Activated T-helper 1 cell treated with anti-CD3 and anti-CD28 coated beads, Interleukin-2, amount 50 U/mL, for 16 hours (primary cell): ENCODE measurements at places on chromosomes 1 and 21.

DNA sequence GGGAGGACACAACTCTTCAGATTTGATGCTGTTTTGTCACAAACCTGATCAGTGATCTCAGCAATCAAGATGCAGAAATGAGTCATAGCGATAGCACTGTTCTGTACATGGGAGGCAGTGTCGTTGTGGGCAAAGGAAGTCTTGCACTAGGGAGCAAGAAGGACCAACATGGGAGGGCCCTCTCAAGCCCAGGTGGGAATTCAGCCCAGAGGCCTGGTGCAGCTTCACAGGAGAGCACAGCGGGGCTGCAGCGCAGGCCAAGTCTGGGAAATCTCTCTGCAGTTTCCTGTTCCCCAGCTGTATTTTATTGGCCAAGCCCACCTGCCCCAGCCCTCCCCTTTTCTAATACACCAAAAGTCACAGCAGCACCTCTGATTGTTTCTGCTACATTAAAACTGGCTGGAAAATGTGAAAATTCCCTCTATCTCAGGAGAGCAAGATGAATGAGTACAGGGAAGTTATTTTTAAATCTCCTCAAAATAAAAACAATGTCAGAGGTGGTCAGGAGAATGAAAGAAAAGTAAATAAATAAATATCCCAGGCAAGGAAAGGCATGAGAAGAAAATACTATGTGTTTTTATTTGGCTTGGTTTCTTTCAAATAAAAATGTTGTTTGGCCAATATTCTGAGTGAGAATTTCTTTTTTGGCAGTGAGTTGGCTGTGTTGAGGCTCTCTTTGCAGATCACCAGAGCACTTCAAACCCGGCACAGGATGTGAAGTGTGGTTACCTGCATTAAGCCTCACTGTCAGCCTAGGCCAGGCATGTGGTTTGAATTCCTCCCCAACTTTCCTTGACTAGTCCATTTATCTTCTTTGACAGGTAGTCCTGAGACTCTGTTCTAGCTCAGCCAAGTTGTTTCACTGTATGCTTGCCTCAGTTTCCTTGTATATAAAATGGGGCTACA lies 422.1 kb downstream of the PLPP3 start:
- no peak for DNase-seq

GRCh38 chr21:25507522-25507921 lies 99.8 kb downstream of the MRPL39 start:
- no peak for DNase-seq

DNA sequence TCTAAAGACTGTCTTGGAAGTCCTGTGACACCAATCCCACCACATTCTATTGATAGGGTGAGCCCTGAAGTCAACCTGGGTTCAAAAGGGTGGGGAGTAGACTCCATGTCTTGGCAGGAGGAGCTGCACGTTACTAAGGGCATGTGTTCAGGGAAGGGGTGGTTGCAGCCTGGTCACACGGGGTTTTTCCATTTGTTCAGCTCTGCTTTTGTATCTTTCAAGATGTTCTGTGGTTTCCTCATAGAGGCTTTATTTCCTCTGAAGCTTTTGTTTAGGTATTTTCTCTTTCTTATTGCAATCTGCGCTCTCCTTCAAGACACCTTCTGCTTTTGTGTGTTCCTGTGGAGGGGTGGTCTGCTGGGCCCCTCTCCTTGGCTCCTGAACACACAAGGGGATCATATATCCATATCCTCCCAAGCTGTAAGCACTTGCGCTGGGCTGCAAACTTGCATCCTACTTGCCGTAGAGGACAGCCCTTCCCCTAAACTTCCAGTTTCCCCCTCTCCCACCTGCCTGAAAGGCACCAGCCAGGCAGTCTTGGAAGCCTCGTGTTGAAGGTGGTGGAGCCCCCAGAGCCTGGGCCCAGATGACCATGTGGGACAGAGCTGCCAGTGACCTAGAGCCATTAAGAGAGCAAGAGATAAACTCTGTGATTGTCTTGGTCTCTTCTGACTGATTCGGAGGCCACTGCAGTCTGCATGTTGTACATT lies 62.5 kb upstream of the TRAPPC10 start:
- no peak for DNase-seq

GRCh38 chr1:184212649-184213314 lies 161.3 kb downstream of the TSEN15 start:
- DNase-seq: no peak

DNA sequence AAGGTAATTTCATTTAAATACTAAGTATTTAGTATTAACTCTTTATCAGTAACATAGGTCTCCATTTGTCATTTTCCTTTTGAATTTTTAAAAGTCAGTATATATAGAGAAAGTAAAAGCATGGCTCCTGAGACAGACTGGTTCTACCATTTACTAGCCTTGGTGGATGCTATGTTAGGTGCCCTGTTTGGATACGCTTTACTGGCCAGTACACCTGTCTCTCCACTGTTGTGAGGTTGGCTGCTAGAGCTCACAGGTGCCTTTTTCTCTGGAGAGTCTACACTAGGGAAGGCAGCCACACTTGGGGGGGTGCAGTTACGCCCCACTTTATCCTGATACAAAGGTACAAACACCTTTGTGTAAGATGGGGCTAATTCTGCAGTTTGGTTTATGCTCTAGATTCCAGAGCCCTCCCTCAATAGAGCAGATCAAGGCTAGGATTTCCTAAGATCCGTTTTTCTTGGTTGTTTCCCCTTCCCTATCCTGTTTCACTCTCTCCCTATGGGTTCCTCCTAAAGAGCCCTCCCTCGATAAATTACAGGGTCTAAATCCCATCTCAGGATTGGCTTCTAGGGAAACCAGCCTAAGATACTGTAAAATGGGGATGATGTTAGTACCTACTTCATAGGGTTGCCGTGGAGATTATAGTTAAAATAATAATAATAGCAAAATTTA lies 5.6 kb upstream of the GPSM2 start:
- no peak for DNase-seq

- no peak for DNase-seq
Measured at GRCh38 chr1:61518670-61519400, 206.1 kb downstream of the TM2D1 start.

- no peak for DNase-seq
Measured at GRCh38 chr1:43052786-43053439, 94.2 kb upstream of the SLC2A1 start.

DNA sequence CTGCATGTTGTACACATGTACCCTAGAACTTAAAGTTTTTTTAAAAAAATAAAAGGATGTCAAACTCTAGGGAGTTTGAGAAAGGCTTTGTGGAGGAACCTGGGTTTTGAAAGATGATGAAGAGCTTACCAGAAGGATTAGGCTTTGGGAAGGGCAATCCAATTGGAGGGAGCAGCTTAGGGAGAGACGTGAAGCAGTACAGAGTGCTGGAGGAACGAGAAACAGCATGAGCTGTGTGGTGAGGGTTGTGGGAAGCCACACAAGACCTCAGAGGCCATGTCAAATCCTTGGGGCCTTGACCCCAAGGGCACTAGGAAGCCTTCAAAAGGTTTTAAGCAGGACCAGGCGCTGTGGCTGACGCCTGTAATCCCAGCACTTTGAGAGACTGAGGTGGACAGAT lies 8.4 kb upstream of the KPNA6 start:
- no peak for DNase-seq

GRCh38 chr1:241638909-241639622 lies 1.1 kb downstream of the CHML start:
- DNase-seq: no peak

DNA sequence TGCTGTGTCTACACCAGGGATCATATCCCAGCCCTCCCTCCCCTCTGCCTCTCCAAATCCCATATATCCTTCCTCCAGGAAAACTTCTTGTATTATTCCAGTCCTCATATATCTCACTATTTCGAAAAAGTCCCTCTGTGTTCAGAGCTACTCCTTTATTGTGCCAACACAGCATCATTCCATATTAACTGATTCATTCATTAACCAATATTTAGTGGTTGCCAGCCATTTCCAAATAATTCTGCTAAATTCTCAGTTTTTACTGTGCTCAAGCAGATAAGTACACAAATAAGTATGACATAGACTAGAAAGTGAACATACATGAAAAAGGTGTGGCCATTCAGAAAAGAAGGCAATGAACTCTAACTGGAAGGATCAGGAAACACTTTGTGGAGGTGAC lies 241.6 kb upstream of the DUSP10 start:
- DNase-seq: no peak

DNA sequence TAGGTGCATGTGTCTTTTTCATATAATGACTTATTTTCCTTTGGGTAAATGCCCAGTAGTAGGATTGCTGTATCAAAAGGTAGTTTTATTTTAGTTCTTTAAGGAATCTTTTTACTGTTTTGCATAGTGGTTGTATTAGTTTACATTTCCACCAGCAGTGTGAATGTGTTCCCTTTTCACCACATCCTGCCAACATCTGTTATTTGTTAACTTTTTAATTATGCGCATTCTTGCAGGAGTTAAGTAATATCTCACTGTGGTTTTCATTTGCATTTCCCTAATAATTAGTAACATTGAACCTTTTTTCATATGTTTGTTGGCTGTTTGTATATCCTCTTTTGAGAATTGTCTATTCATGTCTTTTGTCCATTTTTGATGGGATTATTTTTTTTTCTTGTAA lies 1761.9 kb downstream of the PLA2G4A start:
- DNase-seq: no peak

GRCh38 chr1:25565626-25566025 lies 22.2 kb downstream of the LDLRAP1 start:
- no peak for DNase-seq

- no peak for DNase-seq
Measured at GRCh38 chr1:16625497-16626408, 12.4 kb upstream of the NBPF1 start.

DNA sequence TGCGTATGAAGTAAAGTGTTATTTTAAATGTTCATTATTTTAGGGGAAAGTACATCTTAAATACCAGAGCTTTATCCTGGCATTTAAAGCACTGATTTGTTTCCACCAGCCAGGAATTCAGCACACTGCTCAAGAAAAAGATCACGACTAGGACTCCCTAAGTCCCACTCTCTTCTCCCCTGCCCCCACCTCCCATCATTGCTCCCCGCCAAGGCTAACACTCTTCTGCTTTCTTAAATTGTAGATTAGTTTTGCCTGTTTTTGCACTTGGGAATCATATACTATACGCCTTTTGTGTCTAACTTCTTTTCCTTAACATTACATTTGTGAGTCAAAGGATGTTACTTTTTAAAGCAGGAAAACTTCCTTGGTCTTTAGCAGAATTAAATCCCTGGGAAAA lies 37.5 kb upstream of the C1orf105 start:
- no peak for DNase-seq

DNA sequence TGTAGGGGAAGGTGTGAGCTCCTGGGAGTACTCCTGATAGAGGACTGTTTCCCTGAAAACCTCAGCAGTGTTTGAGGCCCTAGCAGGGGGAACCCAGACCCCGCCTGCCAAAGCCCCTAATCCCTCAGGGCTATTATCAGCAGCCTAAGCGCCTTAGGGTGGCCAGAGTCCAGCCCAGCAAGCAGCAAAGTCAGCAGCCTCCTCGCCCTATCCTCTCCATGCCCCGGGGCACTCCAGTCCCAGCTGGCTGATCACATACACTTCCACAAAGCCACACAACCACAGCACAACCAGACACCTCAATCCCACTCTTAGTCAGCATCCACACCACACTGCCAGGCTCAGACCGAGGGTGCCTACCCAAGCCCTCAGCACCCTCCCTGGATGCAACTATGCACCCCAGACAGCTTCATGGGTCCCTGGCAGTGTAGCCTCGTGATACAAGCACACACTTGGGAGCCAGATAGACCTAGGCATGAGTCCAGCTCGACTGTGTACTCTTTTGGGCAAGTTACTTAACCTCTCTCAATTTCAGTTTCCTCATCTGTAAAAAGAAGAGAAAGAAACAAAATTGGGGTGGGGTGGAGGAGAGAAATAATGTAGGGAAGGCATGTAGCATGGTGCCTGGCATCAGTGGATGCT lies 7.1 kb downstream of the IGSF9 start:
- DNase-seq: no peak

DNA sequence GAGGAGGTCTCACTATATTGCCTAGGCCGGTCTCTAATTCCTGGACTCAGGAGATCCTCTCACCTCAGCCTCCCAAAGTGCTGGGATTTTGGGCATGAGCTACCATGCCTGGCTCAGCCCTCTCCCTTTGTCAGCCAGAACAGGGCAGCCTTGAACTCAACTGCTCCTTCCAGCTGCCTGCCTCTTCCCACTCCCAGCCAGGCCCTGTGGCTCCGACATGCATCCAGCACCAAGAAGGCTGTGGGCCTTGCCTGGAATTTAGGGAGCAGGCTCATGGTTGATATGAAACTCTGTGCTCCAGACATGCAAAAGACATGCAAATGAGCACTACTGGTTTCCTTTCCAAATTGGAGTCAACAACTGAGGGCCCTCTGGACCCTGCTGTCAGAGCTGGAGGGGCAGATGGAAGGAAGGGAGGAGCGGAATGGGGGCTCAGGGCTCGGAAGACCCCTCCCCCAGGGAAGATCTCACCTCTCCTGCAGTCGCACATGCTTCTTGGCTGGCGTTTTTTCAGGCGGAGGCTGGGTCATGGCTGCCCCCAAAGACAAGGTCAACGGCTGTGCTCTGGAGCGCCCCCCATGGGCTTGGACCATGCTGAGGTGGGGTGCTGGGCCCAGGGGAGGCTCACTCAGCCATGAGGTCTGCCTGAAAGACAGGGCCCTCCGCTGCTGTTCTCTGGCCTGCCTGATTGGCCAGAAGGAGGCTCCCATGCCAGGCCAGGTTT lies 1.4 kb downstream of the PTPN7 start:
- no peak for DNase-seq

DNA sequence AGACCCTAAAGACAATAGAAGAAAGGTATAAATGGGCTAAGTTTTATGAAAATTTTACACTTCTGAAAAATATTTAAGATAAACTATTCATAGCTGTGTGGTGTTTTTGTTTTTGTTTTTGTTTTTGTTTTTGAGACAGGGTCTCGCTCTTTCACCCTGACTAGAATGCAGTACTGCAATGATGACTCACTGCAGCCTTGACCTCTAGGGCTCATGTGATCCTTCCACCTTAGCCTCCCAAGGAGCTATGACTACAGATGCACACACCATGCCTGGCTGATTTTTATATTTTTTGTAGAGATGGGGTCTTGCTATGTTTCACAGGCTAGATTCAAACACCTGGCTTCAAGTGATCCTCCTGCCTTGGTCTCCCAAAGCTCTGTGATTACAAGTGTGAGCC lies 66.6 kb downstream of the PUM1 start:
- no peak for DNase-seq

GRCh38 chr1:5921671-5922070 lies 70.6 kb downstream of the NPHP4 start:
- DNase-seq: no peak

DNA sequence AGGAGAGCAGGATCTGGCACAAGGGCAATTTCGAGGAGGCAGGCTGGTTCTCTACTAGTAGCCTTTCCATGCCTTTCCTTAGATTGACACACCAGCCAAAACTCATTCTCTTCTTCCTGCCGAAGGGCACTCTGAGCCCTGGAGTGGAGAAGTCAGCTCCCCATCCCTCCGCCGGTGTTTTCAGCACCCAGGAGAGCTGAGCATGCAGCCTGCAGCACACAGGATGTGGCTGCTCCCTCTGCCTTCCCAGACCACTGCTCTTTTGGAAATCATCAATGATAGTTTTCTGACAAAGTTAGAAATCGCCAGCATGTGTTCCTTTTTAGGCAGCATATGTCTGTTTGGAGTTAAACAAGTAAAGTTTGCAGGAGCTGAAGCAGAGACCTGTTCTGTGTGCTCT lies 11.7 kb downstream of the RNU5D-1 start:
- no peak for DNase-seq

- DNase-seq: no peak
Measured at GRCh38 chr1:161473348-161473747, 31.9 kb upstream of the FCGR2A start.
